Activated CD4-positive, alpha-beta T cell treated with anti-CD3 and anti-CD28 coated beads, Interleukin-2, amount 10 ng/mL, durations not matched to agents 24 days and 14 days (primary cell): ENCODE measurements at places on chromosomes 3 and 15. TPM values are rescaled to one million over a fixed set of nuclear protein-coding genes. Genes with fewer than 3 reads are reported as not detected.

Gene ISLR
- not detected in 2 replicates for total RNA-seq

Gene MED12L
- total RNA-seq = 2.5 and 4.9 TPM in 2 replicates

GRCh38 chr15:49247556-49248110, 77.6 kb downstream of the GALK2 start:
- peaks cover 14% of the 10 kb centered on the region for H3K4me1 ChIP-seq
- DNase-seq = no peak
- peaks cover 47% of the 10 kb centered on the region for H3K36me3 ChIP-seq
- H3K27ac ChIP-seq = no peak overlapping the region
- no peak overlapping the region for H3K4me3 ChIP-seq

- no peaks in the 10 kb centered on the region for H3K4me1 ChIP-seq
- H3K27ac ChIP-seq = no peak overlapping the region
- peaks cover 3% of the 10 kb centered on the region for H3K27me3 ChIP-seq
- H3K36me3 ChIP-seq = no peaks in the 10 kb centered on the region
- H3K4me3 ChIP-seq = no peak overlapping the region
- no peak for DNase-seq
Observed at GRCh38 chr15:51363383-51363782, 21.9 kb downstream of the GLDN start.

- H3K4me3 ChIP-seq = no peak overlapping the region
- no peaks in the 10 kb centered on the region for H3K27me3 ChIP-seq
- no peak for DNase-seq
- H3K4me1 ChIP-seq = peaks cover 2% of the 10 kb centered on the region
- H3K27ac ChIP-seq = no peak overlapping the region
Observed at GRCh38 chr3:14452740-14453710, 50.6 kb downstream of the SLC6A6 start.

DNA sequence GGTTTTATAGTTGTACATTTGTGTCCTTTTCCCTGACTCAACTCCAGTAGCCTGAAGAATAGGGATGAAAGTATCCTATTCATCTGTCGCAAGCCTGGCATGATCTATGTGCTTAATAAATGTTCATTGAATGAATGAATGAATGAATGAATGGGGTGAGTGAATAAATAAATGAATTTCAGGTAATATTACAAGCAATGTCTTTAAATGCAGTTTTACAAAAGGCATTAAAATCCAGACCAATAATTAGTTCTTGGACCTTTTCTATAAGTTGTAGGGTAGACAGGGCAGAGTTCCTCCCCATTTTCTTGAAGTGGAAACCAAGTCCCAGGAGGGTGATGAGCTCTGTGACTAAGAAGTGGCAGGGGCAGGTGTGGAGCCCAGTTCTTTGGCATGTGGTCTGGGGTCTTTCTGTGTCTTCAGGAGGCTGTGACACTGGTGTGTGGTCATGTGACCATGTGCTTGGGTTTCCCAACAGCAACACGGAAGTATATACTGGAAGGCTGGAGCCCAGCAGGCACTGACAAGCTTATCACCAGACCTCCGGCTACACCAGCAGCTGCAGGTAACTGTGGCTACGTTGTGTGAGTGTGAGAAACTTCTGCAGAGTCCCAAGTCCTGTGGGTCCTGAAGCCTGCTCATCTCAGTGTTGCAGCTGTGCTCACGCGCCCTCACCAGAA, 18.3 kb downstream of the XYLB start:
- peaks cover 21% of the 10 kb centered on the region for H3K36me3 ChIP-seq
- H3K27me3 ChIP-seq = no peaks in the 10 kb centered on the region
- H3K4me3 ChIP-seq = no peak overlapping the region
- no peak for DNase-seq
- H3K27ac ChIP-seq = no peak overlapping the region

- no peak for DNase-seq
- no peaks in the 10 kb centered on the region for H3K36me3 ChIP-seq
- H3K4me1 ChIP-seq = no peaks in the 10 kb centered on the region
Observed at GRCh38 chr3:20478436-20478835, 292.4 kb upstream of the SGO1 start.

DNA sequence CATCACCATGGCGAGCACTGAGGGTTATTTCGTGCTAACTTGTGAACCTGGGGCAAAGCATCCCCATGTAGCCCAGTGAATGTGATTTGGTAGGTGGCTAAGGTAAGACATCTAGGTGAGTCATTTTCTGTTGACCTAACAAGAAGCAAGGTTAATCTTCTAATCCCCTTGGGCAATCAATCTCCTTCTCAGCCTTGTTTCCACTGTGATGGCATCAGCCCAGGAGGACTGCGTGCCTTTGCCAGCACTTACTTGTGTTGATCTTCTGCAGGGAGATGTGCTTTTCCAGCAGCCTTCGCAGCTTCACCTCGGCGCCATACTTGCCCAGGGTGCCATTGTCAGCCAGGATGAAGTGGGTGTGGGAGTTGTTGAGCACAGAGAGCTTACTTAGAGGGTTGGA, 35.7 kb downstream of the TRPM1 start:
- peaks cover 7% of the 10 kb centered on the region for H3K27me3 ChIP-seq
- no peak overlapping the region for H3K27ac ChIP-seq
- DNase-seq = no peak
- no peak overlapping the region for H3K4me3 ChIP-seq
- H3K4me1 ChIP-seq = no peaks in the 10 kb centered on the region
- no peaks in the 10 kb centered on the region for H3K36me3 ChIP-seq

DNA sequence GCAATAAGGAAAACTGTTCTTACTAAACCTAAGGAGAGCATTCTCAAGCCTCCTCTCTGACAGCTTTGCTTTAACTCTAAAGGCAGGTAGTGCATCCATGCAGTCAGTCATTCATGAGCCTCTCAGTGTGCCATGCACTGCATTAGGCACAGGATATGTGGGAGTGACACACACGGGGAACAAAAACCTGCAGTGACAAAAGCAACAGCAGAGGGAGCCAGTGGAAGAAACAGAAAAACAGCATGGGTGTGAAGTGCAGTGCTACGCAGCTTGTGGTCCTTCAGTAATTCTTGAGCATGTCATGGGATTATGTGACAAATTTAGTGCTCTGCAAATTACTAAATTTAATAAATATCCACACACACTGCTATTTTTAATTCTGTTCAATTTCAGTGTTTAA, 230.7 kb downstream of the BBX start:
- no peaks in the 10 kb centered on the region for H3K27me3 ChIP-seq
- no peaks in the 10 kb centered on the region for H3K36me3 ChIP-seq
- no peaks in the 10 kb centered on the region for H3K4me1 ChIP-seq
- H3K27ac ChIP-seq = no peak overlapping the region

GRCh38 chr15:90960298-90961091, 5.8 kb downstream of the RCCD1 start:
- H3K36me3 ChIP-seq = peaks cover 47% of the 10 kb centered on the region
- H3K27ac ChIP-seq = peak overlapping the region; percentile 19
- no peak for DNase-seq
- H3K4me3 ChIP-seq = no peak overlapping the region

GRCh38 chr15:80060356-80061006, 1.0 kb downstream of the ZFAND6 start:
- no peaks in the 10 kb centered on the region for H3K27me3 ChIP-seq
- H3K27ac ChIP-seq = peak overlapping the region; percentile 89
- DNase-seq = peak; percentile 78
- H3K36me3 ChIP-seq = no peaks in the 10 kb centered on the region
- H3K4me1 ChIP-seq = peaks cover 32% of the 10 kb centered on the region

DNA sequence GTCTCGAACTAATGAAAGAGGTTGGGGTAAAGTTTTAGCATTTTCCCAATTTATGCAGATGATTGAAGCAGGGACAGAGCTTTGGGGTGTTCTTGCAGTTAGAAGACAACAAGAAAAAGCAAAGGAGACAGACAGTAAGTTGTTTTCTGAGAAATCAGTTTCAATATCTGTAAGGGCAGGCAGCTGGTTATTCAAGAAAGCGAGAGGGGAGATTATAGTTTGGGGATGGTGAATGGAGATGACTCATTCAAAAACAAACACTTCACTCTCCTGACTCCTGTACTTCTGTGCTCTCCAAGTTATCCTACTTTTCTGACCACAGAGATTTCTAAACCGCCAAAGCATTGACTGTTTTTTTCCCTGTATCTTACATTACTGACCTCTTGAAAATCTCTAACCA, 352.0 kb downstream of the GAP43 start:
- H3K27ac ChIP-seq = no peak overlapping the region
- no peaks in the 10 kb centered on the region for H3K4me1 ChIP-seq
- H3K27me3 ChIP-seq = no peaks in the 10 kb centered on the region
- H3K36me3 ChIP-seq = no peaks in the 10 kb centered on the region

Gene AQR
- total RNA-seq = 47.3 and 50.2 TPM in 2 replicates

DNA sequence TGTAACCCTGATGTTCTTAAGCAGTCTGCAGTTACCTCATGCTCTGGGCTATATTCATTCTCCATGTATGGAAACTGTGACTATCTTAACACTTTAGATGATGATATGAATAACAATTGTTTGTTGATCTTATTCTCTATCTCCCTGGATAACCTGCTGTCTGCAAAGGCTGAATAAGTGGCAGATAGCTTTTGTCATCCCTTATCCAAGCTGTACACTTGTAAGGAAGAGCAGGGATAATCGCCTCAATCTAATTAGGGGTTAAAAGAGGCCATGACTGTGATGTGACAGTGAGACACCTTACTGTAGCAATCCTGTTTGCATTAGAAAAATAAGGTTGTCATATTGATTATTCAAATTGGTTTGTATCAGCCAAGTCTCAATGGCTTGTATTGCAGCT, 123.9 kb downstream of the RSRC1 start:
- no peak overlapping the region for H3K27ac ChIP-seq
- peaks cover 7% of the 10 kb centered on the region for H3K36me3 ChIP-seq
- no peak overlapping the region for H3K4me3 ChIP-seq
- H3K4me1 ChIP-seq = no peaks in the 10 kb centered on the region
- no peaks in the 10 kb centered on the region for H3K27me3 ChIP-seq

Gene NUSAP1
- total RNA-seq = 115 and 116 TPM in 2 replicates

- no peak overlapping the region for H3K27ac ChIP-seq
- H3K4me1 ChIP-seq = no peaks in the 10 kb centered on the region
- no peaks in the 10 kb centered on the region for H3K27me3 ChIP-seq
Observed at GRCh38 chr3:74273091-74273490, 341.4 kb downstream of the CNTN3 start.

Gene NR1D2
- 3.0 and 3.1 TPM in 2 replicates for total RNA-seq

DNA sequence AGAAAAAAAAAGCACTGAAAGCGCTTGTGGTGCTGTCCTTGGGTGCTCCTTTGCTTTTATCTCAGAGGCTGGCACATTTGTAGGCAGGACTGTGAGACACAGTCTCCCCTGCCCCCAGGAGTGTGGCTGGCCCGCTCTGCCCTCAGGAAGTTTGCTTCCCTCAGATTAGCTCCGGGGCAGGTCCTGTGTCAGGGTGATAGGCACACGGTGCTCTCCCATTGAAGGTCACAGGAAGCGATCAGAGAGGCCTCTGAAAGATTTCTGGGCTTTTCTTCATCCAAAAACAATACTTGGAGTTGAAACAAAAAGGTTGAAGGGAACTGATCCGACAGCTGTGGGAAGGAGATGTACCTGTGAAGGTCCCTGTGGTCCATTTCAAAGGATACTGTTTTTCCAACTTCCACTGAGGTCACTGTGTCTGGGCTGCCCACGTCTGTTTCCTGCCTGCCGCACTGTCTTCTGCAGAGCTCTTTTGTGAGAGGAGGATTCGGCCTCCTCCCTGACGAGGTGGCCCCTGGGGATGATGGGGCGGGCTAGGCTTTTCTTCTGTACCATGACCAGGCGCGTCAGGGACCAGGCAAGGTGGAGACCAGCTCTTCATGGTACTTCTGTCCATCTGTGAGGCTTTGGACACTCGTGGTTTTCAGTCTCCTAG, 330.5 kb upstream of the CTDSPL start:
- no peak overlapping the region for H3K4me3 ChIP-seq
- H3K36me3 ChIP-seq = no peaks in the 10 kb centered on the region
- DNase-seq = no peak
- H3K27me3 ChIP-seq = no peaks in the 10 kb centered on the region

DNA sequence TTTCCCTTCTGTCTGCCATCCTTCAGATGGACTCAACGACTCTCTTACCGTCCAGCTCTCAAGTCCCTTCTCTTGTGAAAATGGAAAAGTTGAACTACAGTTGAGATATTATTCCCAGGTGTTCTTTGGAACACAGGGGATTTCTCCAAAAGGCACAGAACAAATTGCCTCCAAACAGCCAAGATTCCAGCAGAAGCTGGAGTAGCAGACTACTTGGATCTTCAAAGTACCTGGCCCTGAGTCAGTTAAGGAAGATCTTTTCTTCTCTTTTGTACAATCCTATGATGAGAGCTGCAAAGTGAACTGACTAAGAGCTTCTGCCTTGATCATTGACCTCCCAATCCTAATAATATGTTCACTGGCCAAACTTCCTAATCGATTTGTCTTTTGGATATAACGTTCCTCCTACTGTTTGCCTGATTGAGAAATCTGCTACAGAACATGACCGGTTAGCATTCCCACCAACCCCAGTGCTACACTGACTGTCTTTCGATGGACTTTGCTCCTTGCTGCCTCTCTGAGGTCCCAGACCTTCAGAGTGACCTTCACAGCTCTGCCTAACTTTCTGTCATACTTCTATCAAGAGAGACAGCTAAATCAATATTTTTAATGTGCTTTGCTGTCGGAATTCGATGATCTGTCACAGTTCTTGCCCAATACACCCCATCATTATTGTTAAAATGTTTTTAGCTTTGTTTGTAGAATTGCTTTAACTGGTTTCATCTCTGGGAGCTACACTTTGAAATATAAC, 21.9 kb downstream of the PAQR9 start:
- no peaks in the 10 kb centered on the region for H3K36me3 ChIP-seq
- no peak overlapping the region for H3K4me3 ChIP-seq
- H3K4me1 ChIP-seq = peaks cover 4% of the 10 kb centered on the region
- H3K27ac ChIP-seq = no peak overlapping the region

DNA sequence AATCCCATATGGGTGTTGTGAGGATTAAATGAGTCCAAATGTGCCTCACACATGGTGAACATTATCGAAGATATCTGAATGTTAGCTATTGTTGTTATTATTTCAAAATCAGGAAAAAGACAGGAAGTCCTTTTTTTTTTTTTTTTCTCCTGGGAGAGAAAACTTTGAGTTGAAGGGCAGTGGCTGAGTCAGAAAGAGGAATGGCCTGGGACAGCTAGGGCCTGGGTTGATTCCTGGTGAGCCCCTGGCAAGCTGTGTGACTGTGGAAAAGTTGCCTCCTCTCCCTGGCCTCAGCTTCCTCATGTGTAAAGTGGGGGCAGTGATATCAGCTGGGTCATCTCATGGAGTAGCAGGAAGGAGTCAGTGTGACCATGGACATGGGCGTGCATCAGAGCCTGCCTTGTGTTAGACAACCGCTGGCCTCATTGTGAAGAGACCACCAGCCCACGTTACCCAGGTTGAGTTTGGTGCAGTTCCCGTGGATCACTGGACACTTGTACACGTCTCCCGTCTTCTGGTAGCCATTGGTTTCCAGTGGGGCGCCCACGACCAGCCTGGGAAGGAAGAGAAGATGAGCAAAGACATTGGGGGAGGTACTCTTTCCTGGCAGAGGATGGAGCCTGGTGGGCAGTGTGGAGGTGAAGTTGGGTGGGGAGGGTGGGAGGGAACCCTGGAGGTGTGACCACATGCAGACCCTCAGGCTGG, 63.1 kb downstream of the ITGA11 start:
- H3K27me3 ChIP-seq = peaks cover 2% of the 10 kb centered on the region
- no peaks in the 10 kb centered on the region for H3K36me3 ChIP-seq
- H3K4me3 ChIP-seq = no peak overlapping the region
- no peak overlapping the region for H3K27ac ChIP-seq
- DNase-seq = no peak

Gene PTX3
- total RNA-seq = not detected in 2 replicates

Gene SNURF
- total RNA-seq = 10.3 and 10.5 TPM in 2 replicates

Gene CFAP100
- total RNA-seq = not detected in 2 replicates

- DNase-seq = no peak
- no peaks in the 10 kb centered on the region for H3K4me1 ChIP-seq
- no peaks in the 10 kb centered on the region for H3K36me3 ChIP-seq
- no peaks in the 10 kb centered on the region for H3K27me3 ChIP-seq
- no peak overlapping the region for H3K4me3 ChIP-seq
Observed at GRCh38 chr3:36546226-36546625, 165.9 kb downstream of the STAC start.

Gene IL12A
- 0.21 and 0.59 TPM in 2 replicates for total RNA-seq

- DNase-seq = no peak
- H3K4me3 ChIP-seq = no peak within 1 kb of the TSS
- H3K27me3 ChIP-seq = peaks cover 82% of the 10 kb centered on the region
- peaks cover 2% of the 10 kb centered on the region for H3K36me3 ChIP-seq
Observed at GRCh38 chr3:62373215-62373614, at the start of gene FEZF2. TSS of gene FEZF2 (minus strand) at chr3:62373550. CDS start at chr3:62372868, 682 bp downstream.
